ENCODE measurements at places on chromosomes 16 and 17.

DNA sequence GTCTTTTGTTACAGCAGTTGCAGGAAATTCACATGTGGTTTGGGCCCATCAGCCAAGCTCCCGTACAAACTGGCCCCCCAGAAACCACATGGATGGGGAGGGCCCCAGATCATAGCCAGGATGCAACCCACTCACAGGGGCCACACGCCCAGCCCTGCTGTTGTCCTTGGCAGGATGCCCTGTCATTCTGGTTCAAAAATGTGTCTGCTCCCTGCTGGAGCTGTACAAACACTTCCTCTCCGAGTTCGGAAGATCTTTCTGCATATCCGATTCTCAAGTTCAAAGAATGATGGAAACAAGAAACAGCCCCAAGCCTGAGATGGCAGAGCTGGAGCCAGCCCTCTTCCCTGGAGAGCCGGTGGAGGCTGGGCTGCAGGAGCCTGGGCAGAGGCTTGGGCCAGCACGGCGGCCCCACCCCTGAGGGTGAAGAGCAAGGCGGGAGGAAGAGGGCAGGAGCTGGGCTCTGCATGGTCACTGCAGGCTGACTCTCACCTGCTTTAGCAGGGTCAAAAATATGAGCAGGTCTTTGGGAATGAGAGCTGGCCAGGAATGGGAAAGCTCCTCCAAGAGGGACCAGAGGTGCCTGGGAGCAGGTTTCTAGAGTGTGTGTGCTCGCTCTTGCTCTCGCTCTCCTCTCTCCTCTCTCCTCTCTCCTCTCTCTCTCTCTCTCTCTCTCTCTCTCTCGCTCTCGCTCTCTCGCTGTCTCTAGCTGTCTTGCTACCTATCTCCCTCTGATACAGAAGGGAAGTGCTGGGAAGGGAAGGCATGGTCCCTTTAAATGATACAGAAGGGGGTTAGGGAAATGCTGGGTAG, 34.7 kb upstream of the ENPP7 start:
- DNase-seq, result no peak

DNA sequence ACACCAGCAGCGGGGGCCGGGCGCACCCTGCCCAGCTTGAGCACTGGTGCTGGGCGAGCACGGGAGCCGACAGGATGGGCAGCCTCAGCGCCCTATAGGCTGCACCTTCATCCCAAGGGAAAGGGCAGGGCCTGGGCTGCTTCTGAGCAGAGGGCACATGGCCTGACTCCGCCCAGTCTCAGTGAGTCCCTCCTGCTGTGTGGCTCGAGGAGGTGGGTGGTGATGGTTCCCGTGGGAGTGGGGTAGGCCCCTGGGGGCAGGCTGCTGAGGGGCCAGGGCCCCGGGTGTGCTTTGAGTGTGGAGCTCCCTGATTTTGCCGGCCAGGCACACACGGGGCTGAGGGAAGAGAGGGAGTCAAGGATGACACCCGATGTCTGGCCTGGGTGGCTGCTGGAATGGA, 37.9 kb downstream of the TSC2 start:
- DNase-seq, result no peak

- DNase-seq, result no peak
Observed at GRCh38 chr16:89013692-89014402, 36.8 kb upstream of the CBFA2T3 start.

DNA sequence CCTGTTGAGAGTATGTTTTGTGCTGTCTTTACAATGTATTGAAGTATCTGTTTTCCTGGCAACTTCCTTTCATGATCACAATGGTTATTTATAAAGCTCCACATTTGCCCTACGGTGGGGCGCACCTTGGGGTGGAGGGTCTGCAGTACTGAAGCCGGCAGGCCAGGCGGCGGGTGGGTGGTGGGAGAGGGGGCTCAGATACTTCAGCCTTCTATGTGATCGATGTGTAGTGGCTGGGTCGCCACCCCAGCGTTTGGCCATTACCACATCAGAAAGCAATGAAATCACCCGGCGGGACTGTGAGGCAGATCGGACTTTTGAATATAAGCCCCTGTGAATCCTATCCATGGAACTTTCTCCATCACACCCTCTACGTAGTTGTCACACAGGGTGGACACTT, 196.6 kb downstream of the FOXL1 start:
- no peak for DNase-seq

DNA sequence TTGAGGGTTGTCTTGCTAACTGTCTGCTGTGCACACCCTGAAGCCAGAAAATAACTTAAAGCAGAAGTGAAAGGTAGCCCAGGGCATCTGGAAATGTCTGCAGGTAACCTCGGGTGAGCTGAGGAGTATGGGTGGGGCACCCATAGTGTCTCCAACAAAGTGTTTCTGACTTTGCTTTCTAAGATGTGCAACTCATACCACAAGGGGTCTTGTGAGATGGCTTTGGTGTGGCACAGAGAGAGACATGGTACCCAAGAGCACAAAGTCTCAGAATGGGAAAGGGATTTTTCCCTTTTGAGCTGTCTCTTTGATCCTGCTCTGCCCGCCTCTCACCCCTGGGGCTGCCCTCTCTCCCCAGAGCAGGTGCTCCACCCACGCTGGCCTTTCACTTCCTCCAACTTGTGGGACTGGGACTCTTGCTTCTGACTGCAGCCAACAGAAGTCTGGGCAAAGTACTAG, 6.9 kb downstream of the CHD9 start:
- peak; percentile 13 for DNase-seq

GRCh38 chr16:85995541-85996423, 96.8 kb downstream of the IRF8 start:
- no peak for DNase-seq

- no peak for DNase-seq
Observed at GRCh38 chr17:43334738-43335402, 63.9 kb upstream of the ARL4D start.

- DNase-seq, result no peak
Observed at GRCh38 chr17:47611372-47612350, 38.1 kb upstream of the KPNB1 start.

DNA sequence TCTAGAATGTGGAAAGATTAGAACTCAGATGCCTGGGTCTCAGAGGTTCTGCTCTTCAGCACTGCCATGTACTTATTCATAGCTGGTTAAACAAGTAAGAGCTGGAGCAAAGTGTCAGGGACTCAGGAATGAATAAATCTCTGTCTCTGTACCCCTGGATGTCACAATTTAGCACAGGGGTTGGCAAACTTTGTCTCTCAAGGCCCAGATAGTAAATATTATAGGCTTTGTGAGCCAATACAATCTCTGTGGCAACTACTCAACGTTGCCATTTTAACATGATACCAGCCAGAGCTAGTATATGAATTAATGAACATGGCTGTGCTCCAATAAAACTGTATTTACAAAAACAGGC, 220.3 kb upstream of the MON1B start:
- no peak for DNase-seq

DNA sequence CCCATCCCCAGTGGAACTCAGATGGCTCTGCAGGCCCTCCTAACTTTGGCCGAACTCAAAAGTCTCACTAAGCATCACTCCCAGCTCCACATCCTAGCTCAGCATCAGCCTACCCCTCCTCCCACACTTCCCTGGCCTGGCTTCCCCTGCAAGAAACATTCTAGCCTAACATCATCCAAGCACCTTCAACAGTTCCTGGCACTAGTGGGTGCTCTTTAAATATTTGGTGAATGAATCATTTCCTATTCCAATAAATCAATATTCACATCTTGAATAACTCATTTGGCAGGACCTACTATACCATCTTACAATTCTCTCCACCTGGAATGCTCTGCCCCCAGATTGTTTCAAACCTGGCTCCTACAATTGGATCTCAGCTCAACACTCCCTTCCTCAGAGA, 11.0 kb upstream of the BBS2 start:
- DNase-seq, result no peak

DNA sequence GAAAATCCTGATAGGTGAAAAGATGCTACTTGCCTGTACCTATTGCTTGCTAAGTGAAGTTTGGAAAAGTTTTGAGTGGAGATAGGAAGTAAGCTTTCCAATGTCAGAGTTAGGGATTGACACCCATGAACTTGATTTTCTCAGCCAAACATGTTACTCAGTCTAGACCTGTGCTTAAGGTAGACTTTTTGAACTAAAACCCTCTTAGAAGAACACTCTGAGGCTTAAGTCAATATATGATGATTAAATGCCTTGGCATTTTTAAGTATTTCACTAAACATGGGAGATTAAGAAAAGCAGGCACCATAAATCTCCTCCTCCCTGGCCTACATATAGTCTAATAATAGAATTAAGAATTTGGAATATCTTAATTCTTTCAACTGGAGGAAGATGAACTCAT, 785.6 kb upstream of the SOX9 start:
- no peak for DNase-seq

GRCh38 chr17:73474370-73474988, 162.7 kb upstream of the CDC42EP4 start:
- DNase-seq, result no peak

DNA sequence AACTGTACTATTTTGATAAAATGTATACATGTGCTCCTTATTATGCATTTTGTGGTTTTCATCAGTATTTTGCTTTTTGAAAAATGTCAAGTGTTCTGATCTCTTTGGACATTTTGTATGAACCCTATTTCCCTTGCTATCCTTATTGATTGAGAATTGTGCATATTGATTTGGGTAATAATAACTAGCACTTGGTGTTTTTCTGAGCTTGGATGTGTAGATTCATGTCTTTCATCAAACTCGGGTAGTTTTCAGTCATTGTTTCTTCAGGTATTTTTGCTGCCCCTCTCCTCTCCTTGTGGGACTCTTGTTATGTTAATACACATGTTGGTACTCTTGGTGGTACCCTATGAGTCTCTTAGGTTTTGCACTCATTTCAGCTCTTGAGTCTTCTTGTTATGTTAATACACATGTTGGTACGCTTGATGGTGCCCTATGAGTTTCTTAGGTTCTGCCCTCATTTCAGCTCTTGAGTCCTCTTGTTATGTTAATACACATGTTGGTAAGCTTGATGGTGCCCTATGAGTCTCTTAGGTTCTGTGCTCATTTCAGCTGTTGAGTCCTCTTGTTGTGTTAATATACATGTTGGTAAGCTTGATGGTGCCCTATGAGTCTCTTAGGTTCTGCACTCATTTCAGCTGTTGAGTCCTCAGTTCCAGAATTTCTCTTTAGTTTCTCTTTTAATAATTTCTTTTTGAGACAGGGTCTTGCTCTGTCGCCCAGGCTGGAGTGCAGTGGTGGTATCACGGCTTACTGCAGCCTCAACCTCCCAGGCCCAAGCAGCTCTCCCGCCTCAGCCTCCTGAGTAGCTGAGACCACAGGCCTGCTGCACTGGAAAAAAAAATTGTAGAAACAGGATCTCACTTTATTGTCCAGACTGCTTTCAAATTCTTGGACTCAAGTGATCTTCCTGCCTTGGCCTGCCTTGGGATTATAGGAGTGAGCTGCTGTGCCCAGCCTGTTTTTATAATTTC, 19.3 kb downstream of the ZNF750 start:
- DNase-seq, result no peak

GRCh38 chr16:83458612-83459011, 349.2 kb upstream of the HSBP1 start:
- DNase-seq, result no peak

DNA sequence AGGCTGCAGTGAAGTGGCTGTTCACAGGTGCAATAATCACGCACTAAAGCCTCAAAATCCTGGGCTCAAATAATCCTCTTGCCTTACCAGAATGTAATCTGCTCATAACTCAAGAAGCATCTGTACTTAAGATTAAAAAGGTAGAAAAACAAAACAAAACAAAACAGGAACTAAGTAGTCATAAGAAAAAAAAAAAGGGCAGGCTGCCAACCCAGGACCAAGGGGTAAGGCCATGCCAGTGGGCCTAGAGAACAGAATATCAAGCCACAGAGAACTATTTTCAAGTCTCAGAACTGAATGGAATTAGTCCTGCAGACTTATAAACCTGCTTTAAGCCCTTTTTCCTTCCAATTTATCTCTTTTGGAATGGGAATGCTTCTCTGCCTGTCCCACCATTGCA, 64.8 kb upstream of the TBC1D3K start:
- DNase-seq, result no peak

GRCh38 chr16:30700971-30701370, 2.0 kb downstream of the SRCAP start:
- no peak for DNase-seq

DNA sequence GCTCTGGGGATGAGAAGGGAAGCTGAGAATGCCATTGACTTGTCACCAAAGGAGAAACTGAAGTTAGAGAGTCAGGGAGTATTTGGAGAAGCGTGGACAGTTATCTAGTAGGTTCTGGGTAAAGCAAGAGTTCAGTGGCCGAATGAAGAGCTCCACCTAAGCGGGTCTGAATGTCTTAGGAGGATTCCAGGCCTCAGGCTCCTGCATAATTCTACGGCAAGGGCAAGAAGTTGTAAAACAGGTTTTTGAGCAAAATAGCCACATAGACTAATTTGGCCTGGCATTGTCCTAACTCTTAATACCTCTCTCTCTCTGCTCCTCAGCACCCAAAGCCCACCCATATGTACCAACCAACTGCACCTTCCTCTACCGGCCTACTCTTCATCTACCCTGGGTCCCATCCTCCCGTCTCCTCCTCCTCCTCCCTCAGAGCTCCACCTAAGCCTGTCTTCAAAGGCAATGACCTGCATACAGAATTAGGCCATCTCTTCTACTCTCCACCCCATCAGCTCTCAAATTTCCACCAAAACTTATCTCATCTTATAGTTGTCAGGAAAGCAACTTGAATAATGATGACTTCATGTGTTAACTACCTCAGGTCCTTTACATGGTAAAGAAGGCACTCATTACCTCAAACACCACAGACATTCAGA, 42.0 kb upstream of the KCNJ2 start:
- no peak for DNase-seq

DNA sequence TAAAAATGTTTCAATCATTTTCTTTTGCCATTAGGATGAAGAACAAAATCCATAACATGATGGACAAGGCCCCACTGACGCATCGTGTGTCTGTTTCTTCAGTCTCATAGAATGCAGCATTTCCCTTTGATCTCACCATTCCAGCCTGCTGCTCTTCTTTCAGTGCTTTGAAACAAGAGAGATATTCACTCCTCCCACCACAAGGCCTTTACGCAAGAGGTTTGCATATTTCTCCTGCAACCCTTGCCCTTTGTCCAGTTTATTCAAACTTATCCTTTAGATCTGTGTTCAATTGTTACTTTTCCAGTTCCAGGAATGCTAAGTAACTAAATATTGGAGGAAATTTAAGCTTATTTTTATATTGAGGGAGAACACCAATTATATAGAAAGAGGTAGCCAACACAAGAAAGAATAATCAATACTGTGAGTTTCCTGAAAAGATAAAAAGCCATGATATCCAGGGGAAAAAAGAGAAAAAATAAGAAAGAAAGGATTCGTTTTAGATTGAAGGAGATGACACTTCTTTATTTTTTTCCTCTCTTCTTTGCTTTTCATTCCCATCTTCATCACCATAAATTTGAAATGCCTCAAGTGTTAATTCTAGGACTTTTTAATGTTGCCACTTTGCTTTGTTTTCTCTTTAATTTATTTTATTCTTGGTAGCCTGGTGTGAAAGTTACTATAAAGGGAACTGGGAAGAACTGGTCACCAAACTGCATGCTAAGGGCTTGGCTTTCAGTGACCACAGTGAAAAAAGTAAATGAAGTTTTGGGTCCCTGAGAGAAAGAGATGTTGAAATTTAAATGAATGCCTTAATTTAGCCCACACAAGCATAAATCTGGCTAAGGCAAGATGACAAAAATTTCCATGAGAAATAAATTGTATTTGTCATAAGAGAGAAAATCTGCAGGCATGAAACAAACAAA, 102.1 kb downstream of the KIF2B start:
- DNase-seq, result no peak

- no peak for DNase-seq
Observed at GRCh38 chr16:24077966-24078365, 178.2 kb upstream of the CACNG3 start.
